ENCODE measurements at places on chromosomes 6 and 20.
A peak's percentile ranks its signal among the peaks of the same experiment; 100 is the strongest.

DNA sequence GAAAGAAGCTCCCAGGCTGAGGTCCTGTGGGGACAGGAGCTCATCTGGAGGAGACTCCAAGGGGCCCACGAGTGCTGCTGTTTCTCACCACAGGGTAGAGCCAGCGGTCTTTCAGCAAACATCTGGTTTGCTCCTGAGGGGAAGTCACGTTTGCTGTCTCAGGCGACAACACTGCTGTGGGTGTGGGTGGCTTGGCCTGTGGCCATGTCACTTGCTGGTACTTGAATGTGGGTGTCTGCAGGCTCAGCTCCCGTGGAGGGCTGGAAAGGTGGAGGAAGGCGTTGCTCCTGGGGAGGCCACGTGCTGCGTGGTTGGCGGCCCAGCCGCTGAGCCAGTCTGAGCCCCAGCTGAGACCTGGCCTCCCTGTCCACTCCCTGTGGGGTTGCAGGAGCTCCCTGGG is 52.8 kb upstream of the MPC1 start:
- DNase-seq: no peak
- H3K4me3 ChIP-seq: no peak overlapping the region
- no peak overlapping the region for H3K27ac ChIP-seq
- H3K36me3 ChIP-seq: no peaks in the 10 kb centered on the region
- peaks cover 10% of the 10 kb centered on the region for H3K4me1 ChIP-seq

DNA sequence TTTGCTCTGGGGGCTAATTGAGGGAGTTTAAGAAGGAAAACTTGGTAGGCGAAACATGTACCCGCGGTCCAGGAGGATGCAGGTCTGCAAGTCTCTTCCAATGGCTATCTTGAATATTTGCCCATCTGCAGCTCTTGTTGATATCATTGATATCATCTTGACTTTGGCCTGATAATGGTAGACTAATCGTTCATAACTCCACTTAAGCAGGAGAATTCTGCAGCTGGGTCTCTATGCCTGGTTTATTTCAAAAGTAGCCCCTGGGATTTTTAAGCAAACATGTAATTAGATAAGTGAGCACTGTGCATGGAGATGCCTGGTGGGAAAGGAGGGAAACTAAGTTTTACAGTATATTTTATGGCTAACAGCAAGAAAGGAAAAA is 52.7 kb downstream of the ADGB start:
- no peaks in the 10 kb centered on the region for H3K36me3 ChIP-seq
- no peak overlapping the region for H3K27ac ChIP-seq
- H3K27me3 ChIP-seq: no peaks in the 10 kb centered on the region
- H3K4me1 ChIP-seq: no peaks in the 10 kb centered on the region
- DNase-seq: no peak

DNA sequence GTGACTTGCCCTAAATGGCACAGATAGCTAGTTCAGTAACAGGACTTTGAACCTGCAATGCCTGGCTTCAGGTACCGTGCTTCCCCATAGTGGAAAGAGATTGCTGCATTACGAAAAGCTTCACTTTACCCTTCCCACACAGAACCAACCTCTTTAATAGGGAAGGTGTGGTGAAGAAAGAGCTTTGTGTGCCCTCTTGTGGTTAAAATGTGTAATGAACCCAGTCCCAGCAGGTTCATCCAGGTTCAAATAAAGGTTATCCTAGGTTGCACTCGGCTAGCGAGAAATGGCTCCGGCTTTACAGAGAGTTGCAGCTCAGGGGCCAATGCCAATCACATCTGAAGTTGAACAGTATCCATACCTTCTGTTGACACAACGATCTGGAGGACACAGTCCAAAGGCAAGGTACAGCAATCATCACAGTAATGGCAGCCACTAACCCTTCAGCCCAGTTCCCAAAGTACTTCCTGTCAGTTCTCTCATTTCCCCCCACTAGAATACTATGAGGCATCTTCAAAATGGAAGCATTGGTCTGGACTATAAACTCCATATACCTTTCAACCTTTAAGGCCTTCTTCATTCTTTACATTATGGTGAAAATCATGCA is 3.0 kb downstream of the DEFB115 start:
- H3K4me1 ChIP-seq: no peaks in the 10 kb centered on the region
- H3K27ac ChIP-seq: no peak overlapping the region
- DNase-seq: no peak
- no peaks in the 10 kb centered on the region for H3K36me3 ChIP-seq
- no peak overlapping the region for H3K4me3 ChIP-seq
- no peaks in the 10 kb centered on the region for H3K27me3 ChIP-seq

GRCh38 chr6:151242420-151242861 is 2.7 kb downstream of the AKAP12 start:
- DNase-seq: no peak
- H3K36me3 ChIP-seq: no peaks in the 10 kb centered on the region
- H3K4me3 ChIP-seq: no peak overlapping the region
- no peaks in the 10 kb centered on the region for H3K27me3 ChIP-seq
- peaks cover 30% of the 10 kb centered on the region for H3K4me1 ChIP-seq

DNA sequence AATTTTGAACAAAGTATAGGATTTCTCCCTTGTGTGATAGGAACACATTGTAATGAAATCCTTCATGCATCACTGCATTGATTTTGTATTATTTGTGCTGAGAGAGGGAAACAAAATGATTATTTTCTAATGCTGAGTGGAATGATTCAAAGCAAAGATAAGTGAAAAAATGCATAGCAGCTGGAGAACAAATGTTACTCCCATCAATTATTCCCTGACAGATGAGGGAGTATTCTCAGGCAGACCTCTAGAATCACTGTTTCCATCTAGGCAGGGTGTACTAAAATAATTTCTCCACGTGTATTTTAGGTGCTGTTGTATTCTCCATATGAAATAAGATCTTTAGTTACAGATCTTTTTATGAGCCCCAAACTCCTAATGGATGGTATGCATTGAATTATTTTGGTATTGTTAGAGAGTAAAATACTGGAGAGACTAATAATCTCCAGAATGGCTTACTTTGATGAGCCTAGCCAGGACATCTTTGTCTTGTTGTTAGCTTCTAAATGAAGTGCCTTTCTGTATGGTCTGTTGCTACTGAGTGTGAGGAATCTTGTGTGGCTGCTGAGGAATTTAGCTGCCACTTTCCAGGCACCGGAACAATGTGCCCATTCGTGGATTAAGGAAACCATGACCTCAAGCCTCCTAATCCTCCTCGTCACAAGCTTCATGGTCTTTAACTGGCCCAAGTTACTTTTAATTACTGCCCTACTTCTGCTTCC is 39.6 kb downstream of the RNF217 start:
- peaks cover 16% of the 10 kb centered on the region for H3K4me1 ChIP-seq
- H3K27ac ChIP-seq: peak overlapping the region; percentile 69

DNA sequence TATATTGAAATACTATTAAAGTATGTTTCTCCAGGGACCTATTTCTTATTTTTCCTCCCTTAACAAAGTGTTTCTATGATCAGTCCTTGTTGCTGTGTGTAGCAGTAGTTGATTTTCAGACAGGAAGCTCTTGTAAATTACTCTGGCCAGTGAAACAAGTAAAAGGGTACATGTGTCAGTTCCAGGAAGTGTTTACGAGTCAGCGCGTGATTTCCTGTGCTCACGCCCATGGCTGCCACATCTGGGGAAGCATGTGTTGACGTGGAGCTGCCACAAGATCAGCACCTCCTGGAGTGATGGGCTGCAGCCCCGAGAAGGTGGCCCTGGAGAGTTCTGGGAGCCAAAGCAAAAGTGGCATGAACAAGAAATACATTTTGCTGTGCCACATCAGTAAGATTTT is 38.6 kb upstream of the GGTLC1 start:
- H3K27ac ChIP-seq: peak overlapping the region; percentile 85
- H3K27me3 ChIP-seq: no peaks in the 10 kb centered on the region
- no peaks in the 10 kb centered on the region for H3K36me3 ChIP-seq
- peak; percentile 90 for DNase-seq

GRCh38 chr20:47325242-47325641 is 31.3 kb downstream of the ZMYND8 start:
- H3K27me3 ChIP-seq: no peaks in the 10 kb centered on the region
- H3K36me3 ChIP-seq: peaks cover 4% of the 10 kb centered on the region
- H3K4me1 ChIP-seq: peaks cover 30% of the 10 kb centered on the region
- H3K27ac ChIP-seq: peak overlapping the region; percentile 10
- no peak overlapping the region for H3K4me3 ChIP-seq
- no peak for DNase-seq

GRCh38 chr6:31304683-31305082 is 32.8 kb upstream of the HLA-C start:
- no peak overlapping the region for H3K27ac ChIP-seq
- no peak for DNase-seq
- H3K27me3 ChIP-seq: peaks cover 28% of the 10 kb centered on the region
- no peaks in the 10 kb centered on the region for H3K4me1 ChIP-seq

GRCh38 chr6:63514488-63515173 is 57.6 kb upstream of the LOC128125822 start:
- DNase-seq: no peak
- no peaks in the 10 kb centered on the region for H3K36me3 ChIP-seq
- no peak overlapping the region for H3K4me3 ChIP-seq
- H3K4me1 ChIP-seq: no peaks in the 10 kb centered on the region
- no peaks in the 10 kb centered on the region for H3K27me3 ChIP-seq

GRCh38 chr20:45487231-45487635 is 17.7 kb downstream of the WFDC2 start:
- peaks cover 3% of the 10 kb centered on the region for H3K27me3 ChIP-seq
- no peak overlapping the region for H3K27ac ChIP-seq
- no peak for DNase-seq
- no peaks in the 10 kb centered on the region for H3K36me3 ChIP-seq
- no peak overlapping the region for H3K4me3 ChIP-seq
- H3K4me1 ChIP-seq: no peaks in the 10 kb centered on the region
